Ecto neural progenitor cell (in vitro differentiated cells): ENCODE measurements at places on chromosomes 4 and X.

DNA sequence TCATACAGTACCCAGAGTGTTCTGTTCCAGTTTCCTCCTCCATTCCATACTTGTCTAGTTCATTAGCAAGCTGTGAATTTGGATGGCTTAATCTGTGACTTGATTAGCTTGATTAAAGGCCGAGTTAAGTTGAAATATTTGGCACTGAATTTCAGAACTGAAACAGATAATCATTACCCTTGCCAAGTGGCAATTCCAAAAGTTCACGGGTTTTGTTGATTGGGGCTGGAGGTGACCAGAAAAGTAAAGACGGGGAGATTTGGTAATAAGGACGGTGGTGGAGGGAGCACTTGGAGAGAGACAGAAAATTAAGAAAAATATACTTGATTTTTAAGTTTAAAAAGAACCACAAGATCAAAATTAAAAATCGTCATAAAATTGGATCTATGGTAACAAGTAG lies 21.9 kb upstream of the KLHL2 start:
- DNase-seq, result no peak

GRCh38 chrX:73850124-73851013 lies 287.4 kb downstream of the CHIC1 start:
- no peak for DNase-seq

- no peak for DNase-seq
Observed at GRCh38 chr4:58074382-58074781, 964.2 kb upstream of the IGFBP7 start.

- DNase-seq, result no peak
Observed at GRCh38 chrX:151458824-151459223, 61.8 kb downstream of the VMA21 start.

DNA sequence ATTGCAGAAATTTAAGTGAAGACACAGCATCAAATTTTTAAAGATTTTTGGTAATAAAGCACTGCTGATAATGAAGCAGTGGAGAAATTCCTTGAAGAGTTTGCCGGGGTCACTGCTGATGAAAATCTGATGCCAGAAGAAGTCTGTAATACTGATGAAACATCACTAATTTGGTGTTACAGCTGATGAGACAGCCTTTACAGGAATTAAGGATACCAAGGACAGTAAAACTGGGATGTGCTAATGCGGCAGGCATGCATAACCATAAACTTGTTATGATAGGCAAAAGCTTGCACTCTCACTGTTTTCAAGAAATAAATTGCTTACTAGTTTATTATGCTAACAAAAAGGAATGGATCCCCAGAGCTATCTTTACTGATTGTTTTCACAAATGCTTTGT lies 52.9 kb upstream of the VEGFC start:
- DNase-seq, result no peak

- no peak for DNase-seq
Observed at GRCh38 chr4:88751258-88752075, 53.8 kb upstream of the NAP1L5 start.

DNA sequence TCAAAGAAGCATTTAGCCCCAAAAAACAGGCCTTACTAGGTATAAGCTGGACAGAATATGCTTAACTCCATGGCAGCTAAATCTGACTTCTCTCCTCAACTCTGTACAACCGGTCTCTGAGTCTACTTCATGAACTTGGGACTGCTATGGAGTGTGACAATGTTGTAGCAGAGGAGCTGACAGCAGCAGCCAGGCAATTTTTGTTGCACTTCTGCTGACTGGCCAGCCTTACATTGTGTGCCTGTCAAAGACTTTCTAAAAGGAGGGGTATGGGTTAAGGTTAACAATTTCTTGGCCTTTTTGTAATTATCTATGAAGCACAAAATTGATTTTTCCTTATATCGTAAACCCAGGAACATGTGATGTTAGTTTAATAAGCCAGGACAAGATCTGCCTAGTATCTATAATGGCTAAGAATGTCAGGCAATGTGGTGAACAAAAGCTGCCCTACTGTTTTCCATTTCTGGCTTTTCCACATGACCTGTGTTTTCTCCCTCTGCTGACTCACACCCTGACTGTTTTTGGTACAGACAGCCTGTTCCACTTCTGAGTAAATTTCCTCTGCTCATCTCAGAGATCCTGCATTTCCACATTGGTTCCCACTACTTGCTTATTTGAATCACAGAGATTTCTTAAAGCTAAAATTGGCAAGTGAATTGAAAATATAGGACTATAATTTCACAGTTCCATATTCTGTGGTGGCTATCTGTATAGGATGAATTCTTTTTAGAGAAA lies 9.3 kb downstream of the NOX1 start:
- no peak for DNase-seq

DNA sequence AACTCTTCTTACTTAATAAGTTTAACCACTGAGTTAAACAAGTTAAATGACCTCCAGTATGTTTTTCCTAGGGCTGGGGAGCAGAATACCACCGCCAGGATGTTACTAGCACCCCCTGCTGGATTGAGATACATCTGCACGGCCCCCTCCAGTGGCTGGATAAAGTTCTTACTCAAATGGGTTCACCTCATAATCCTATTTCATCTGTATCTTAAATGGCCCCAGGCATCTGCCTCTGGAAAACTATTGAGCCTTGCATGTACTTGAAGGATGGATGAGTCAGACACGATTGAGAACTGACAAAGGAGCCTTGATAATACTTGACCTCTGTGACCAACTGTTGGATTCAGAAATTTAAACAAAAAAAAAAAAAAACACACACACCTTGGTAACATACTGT lies 61.5 kb upstream of the MMAA start:
- peak; percentile 68 for DNase-seq

GRCh38 chr4:140309124-140309870 lies 64.1 kb upstream of the SCOC start:
- DNase-seq, result no peak

GRCh38 chr4:185565696-185566095 lies 30.4 kb upstream of the PDLIM3 start:
- no peak for DNase-seq

DNA sequence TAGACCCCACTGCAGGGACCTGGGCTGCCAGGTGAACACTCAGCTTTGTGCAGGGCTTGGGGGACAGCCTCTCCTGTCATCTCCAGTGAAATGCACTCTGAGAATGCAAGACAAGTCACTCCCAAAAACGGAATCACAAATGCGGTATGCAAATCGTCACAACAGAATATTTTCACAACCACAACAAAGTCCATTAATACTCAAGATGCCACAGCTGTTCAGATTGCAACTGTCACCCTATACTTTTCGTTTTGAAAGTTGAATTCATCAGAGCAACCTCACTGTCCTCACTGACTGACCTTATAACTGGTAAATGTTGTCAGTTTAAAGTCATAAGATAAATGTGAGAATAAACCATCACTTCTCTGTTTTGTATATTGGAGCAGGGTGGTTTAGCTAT lies 16.6 kb downstream of the JAKMIP1 start:
- no peak for DNase-seq
